ENCODE measurements at places on chromosomes 12 and 14.
A peak's percentile ranks its signal among the peaks of the same experiment; 100 is the strongest.

DNA sequence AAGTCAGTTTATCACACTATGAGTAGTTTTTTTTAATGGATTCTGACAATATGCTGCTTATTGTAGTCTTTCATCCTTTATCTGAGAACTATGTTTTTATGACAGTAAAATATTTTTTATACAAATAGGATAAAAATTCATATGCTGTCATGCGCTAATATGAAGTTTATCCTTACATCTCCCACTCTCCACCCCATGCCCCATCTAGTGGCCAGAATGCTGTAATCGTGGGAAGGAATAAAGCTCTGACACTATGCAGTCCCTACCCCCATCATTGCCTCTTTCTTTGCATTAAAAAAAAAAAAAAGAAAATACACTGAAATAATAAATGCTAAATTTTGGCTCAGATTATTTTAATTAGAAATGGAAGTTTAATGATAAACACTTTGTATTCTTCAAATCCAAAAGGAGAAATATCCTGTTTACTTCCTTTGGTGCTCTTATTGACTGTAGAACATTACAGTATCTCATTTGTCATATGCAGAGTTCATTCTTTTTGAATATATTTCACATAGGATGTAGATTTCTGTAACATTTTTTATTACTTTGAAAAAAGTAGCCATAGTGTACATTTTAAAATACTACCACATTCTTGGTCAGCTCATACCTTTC is 145.9 kb upstream of the SLCO1C1 start:
- DNase-seq: peak; percentile 8

DNA sequence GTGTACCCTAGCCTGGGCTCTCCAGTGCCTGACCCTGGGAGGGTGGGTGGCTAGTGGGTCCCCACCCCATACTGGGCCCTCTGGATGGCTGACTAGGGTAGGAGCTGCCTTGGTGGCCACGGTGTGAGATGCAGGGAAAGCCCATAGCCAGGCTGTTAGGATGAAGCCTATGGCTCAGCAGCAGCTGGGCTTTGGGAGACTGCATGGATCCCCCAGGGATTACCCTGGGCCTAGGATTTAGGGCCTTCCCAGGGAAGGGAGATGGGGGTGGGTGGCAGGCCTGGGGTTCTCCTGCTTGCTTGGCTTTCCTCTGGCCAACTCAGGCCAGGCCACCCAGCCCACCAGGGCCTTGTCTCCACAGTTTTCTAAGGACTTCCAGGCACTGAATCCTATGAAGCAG is 6.3 kb downstream of the GSTZ1 start:
- no peak for DNase-seq

- DNase-seq: peak; percentile 82
These were observed 22.7 kb downstream of the CLIP1 start for GRCh38 chr12:122399592-122400373.

GRCh38 chr12:97257726-97258125 is 204.9 kb upstream of the RMST start:
- DNase-seq: no peak

Data from astrocyte of the cerebellum (primary cell).